NCI-H1930 (cell line): ENCODE measurements at places on chromosomes 7 and 10.
A peak's percentile ranks its signal among the peaks of the same experiment; 100 is the strongest.

DNA sequence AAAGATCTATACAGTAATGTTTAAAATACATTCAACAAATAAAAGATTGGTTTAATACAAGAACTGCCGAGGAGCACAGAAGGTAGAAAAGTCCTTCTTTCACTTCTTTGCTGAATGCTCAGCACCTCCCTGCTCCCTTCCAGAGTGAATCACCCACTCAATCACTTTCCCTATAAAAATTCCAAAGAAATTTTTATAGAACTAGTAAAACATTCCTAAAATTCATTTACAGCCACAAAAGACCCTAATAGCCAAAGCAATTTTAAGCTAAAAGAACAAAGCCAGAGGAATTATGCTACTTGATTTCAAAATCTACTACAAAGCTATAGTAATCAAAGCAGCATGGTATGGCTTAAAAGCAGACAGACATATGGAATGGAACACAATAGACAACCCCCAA lies 320.9 kb downstream of the PCLO start:
- no peak for DNase-seq

GRCh38 chr10:16996530-16996964 lies 133.1 kb downstream of the CUBN start:
- DNase-seq, result no peak

- DNase-seq, result no peak
Measured at GRCh38 chr10:17256627-17257026, 28.6 kb downstream of the VIM start.

DNA sequence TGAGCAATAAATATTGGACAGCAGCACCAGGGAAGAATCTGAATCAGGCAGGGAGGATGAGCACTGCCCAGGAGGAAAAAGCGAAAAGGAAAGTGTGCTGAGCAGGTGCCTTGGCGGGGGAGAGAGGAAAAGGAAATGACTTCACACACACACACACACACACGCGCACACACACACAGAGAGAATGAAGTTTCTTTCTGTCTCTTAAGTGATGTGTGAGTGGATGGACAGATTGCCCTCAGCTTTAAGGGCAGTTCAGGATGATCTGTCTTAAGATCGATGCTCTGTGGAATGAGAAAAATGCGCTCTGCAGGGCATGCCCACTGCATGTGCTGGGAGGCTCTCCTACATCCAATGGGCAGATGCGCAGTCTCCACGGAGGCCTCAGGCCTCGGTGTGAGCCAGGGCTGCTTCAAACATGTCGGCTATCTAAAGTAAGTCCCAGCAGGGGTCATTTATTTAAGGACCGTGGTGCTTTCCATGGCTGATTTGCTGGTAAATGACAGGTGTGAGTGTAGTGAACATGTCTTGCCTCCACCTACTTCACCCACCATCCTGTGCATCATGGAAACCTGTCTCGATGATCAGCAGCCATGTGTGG lies 2.5 kb upstream of the ACBD5 start:
- no peak for DNase-seq

DNA sequence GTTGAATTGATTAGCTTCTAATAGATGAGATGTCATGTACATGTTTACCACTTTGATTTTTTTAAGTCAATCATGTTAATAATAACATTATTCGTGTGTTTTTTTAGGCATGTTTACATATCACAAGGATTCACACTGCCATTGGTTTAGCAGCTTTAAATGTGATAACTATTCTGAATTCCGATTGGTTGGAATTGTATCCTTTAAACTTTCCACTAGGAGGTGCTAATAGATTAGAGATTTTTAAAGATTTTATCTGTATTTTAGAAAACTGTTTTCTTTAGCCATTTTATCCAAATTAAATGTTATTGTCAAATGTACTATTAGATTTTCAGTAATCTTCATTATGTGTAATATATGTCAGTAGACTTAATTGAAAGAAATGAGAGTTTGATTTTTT lies 83.2 kb downstream of the HECTD2 start:
- no peak for DNase-seq

DNA sequence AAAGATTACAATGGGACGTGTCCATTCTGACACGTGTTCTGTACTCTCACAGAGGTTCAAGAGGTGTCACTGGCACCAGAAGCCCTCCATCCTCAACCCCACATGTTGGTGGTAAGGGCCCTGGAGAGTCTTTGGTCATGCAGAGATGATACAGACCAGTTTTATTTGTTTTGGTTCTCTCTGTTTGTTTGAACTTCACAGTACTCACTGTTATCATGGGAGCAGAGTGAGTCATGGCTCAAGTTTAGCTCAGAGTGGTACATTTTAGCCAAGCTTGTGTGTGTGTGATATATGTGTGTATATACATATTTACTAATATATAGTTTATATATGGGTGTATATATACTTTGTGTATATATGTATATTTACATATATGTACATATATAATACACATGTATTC lies 935.6 kb downstream of the GRID1 start:
- DNase-seq, result no peak

- DNase-seq, result no peak
Measured at GRCh38 chr7:69764147-69764546, 165.9 kb downstream of the AUTS2 start.

DNA sequence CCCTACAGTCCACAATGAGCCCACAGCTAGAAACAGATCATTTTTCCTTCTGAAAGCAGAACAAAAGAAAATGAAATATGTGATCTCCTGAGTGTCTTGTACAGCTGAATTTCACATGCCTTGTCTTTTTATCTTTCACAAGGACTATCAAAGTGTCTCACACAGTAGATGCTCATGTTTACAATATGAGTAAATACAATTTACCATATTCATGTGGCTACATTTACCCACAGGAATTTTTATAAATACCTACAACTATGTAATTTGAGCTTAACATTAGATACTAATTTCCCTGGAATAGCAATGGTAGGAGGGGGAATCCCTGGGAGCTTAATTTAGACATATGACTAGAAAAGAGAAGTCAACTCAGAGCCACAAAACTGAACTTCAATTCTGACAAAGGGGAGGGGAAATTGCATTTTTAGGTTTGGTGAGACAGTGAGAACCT lies 186.2 kb downstream of the MACC1 start:
- DNase-seq, result no peak

- no peak for DNase-seq
Measured at GRCh38 chr7:155857141-155857540, 44.9 kb upstream of the SHH start.

DNA sequence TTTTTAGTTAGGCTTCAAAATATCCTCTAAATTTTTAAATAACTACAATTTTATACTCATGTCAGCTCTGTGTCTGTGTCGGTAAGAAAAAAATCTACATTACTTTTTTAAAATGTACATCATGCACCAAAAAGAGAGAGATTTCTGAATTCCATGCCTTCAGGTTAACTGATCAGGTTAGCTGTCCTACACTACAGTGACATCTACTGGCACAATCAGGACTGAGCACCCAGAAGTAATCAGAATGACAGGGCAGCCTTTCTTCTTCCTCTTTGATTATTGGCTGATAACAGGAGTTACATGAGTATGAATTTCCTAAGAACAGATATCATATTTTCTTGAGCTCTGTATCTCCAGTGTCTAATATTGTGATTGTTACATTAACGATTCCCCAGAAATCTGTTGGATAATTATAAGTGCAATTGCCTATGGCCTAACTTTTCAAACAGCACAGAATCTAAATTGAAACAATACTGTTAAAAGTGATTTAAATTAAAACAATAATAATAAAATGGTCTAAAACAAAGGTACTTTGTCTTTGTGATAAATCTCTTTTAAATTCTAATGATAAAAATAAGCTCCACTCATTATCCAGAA lies 41.8 kb upstream of the HYCC1 start:
- DNase-seq, result peak; percentile 15

GRCh38 chr10:5266351-5266750 lies 69.7 kb downstream of the AKR1C4 start:
- no peak for DNase-seq

DNA sequence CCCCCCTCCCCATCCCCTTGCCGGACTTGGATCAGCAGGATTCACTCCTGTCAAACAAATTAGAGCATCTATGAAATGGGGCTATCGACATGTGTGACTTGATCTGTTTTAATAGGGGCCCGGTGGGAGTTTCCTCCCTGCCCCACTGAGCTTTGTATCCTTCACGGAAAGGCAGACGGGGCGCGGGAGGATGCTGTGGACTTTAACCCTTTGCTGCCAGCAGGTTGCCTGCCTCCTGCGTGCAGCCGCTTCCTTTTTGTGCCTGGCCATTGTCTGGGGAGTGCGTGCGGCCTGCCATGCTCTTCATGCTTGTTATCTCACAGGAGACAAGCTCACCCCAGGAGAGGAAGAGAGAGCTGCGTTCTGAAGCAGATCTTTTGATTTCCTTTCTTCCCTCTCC lies 512.8 kb upstream of the GALNT17 start:
- peak; percentile 11 for DNase-seq

GRCh38 chr7:101666741-101667140 lies 37.6 kb upstream of the MYL10 start:
- no peak for DNase-seq

- DNase-seq, result no peak
Measured at GRCh38 chr7:157633465-157634185, 296.8 kb downstream of the DNAJB6 start.

DNA sequence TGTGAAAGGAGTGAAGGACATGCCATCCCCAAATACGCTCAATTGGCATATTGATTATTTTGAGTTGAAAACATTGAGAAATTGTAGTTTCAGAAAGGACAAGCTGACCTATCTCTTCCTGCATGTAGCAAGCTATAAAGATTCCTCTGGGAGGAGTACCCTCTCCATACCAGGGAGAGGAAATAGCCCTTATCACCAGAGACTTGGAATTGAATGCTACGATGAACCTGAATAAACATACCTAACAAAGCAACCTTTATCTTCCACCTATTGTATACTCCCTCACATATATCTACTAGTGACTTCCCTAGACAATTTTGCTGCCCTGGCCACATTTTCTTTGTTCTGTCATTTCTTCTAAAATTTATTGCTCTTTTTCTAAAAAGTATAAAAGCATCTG lies 150.2 kb upstream of the EEPD1 start:
- no peak for DNase-seq

- peak; percentile 80 for DNase-seq
Measured at GRCh38 chr7:95668504-95669018, 72.2 kb upstream of the PDK4 start.

- no peak for DNase-seq
Measured at GRCh38 chr7:152759949-152760853, 649 bp downstream of the ACTR3B start.

DNA sequence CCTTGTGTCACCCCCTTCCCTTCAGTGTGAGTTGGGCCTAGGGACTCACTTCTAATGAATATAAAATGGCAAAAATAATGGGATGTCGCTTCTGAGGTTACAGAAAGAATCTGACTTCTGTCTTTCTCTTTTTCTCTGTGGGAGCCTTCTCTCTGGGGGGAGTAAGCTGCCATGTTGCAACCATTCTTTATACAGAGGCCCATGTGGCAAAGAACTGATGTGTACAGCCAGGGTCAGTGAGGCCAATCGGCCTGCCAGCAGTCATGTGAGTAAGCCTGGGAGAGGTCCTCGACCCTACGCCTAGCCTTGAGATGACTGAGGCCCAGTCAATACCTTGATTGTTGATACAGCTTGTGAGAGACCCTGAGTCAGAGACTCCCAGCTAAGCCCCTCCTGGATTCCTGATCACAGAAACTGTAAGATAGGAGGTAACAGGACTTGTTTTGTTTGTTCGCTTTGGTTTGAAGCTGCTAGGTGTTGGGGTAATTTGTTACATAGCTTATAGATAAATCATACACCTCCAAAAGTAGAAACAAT lies 1.7 kb downstream of the TCAF1 start:
- DNase-seq, result no peak

DNA sequence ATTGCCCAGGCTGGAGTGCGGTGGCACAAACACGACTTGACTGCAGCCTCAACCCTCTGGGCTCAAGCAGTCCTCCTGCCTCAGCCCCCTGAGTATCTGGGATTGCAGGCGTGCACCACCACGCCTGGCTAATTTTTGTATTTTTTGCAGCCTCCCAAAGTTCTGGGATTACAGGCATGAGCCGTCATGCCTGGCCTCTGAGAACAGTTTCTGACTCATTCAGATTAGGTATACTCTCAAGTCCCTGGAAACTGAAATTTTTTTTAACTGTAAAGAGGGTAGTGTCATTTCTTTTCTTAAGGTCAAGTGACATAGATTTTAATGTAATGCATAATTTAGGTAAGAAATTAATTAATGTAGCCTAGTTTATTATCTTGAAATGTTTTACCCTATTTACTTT lies 104.7 kb downstream of the SEPTIN7 start:
- DNase-seq, result no peak

- DNase-seq, result peak; percentile 9
Measured at GRCh38 chr7:77415476-77415822, 700 bp downstream of the GSAP start.

DNA sequence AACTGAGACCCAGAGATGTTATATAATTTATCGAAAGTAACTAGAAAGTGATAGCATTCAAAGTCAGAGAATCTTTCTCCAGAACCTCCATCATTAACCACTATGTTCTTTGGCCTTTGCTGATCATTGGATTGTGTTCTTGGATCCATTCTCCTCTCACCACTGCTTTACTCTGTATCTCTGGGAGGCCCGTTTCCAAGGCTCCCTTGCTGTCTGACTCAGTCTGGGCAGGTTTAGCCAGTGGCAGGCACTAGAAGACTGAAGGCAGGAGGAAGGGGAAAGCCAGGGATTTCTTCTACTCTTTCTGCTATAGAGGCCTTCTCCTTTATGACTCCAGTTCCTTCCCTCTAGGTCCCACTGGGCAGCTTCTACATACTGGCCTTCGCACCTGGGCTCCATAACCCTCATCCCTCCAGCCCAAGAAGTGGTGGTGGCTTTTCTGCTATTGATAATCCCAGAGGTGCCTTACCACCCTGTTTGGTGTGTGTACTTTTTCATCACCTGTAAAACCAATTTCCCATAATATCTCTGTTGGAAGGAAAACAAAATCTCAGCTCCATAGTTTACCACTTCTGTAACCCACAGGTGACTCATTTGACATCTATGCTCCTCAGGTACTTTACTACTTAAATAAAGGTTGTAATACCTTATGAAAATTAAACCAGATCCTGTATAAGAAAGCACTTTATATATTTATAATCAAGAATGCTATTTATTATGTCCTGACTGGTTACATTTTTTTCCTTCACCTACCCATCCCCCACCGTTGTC lies 36.0 kb downstream of the BCAP29 start:
- no peak for DNase-seq

DNA sequence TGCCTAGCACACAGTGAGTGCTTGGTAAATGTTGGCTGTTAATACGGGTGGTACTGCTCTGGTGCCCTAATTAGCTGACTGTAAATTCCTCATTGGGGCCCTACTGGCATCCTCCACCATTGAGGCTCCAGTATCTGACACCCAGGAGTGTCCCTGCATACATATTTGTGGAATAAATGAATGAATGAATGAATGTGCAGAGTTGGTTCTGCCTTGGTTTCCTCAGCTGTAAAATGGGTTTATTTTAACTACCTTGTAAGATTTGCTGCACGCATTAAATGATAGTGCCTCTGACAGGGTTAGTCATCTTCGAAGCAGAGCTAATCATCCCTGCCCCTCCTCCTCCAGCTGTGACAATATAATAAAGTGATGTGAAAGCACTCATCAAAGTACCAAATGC lies 45.8 kb downstream of the ALDH18A1 start:
- no peak for DNase-seq
